Activated CD4-positive, alpha-beta T cell treated with anti-CD3 and anti-CD28 coated beads, Interleukin-2, amount 10 ng/mL, durations not matched to agents 7 days and 5 days (primary cell): ENCODE measurements at places on chromosomes 7 and 10. TPM values are rescaled to one million over a fixed set of nuclear protein-coding genes. Genes with fewer than 3 reads are reported as not detected.

DNA sequence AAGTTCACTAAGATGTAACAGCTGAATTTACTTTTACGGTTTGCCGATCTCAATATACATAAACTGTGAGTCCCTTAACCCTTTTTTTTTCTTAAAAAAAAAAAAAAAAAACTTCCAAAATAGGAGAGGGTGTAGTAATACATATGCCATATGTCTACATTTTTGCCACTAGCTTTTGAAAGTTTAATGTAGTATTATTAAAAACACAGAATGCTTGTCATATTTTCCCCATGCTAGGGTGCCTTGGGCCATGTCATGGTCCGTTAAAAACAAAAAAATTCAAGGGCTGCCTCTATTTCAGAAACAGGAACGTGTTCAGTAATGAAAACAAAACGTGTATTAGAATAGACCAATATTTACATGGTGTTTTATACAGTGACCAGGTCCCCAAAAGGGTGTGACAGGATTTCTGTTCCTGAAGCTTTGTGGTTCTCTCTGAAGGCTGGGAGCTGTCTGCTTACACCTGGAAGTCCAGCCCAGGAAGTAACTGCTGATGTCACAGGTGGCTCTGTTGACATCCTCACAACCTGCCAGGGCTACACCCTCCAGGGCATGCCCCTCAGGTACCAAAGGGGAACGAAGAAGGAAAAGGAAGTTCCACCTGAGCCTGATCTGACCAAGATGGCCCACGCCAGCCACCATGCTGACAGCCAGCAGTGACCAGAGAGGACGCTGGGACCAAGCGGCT is 79.0 kb downstream of the COBL start:
- no peaks in the 10 kb centered on the region for H3K4me1 ChIP-seq
- no peak overlapping the region for H3K4me3 ChIP-seq
- no peaks in the 10 kb centered on the region for H3K27me3 ChIP-seq
- H3K27ac ChIP-seq = no peak overlapping the region
- DNase-seq = no peak

DNA sequence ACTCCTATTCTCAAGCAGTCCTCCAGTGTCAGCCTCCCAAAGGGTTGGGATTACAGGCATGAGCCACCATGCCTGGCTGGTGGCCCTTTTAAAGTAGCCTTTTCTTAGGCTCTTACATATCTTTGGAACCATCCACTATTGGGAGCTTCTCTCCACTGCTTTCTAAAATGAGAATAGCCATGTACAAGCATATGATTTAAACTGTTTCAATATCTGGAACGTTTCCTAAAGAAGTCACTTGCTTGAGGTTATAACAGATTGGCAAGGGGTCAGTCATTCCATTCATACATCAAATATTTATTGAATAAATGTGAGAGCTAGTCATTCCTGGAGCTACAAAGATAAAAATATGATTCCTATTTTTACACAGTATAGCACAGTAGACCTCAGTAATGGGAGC is 97.4 kb upstream of the LRGUK start:
- no peaks in the 10 kb centered on the region for H3K27me3 ChIP-seq
- no peak for DNase-seq
- H3K36me3 ChIP-seq = no peaks in the 10 kb centered on the region
- H3K4me1 ChIP-seq = no peaks in the 10 kb centered on the region

- H3K4me3 ChIP-seq = peak overlapping the region; percentile 52
- peaks cover 91% of the 10 kb centered on the region for H3K4me1 ChIP-seq
- H3K36me3 ChIP-seq = peaks cover 95% of the 10 kb centered on the region
- DNase-seq = no peak
- no peaks in the 10 kb centered on the region for H3K27me3 ChIP-seq
Measured at GRCh38 chr10:8065651-8066050, 11.2 kb downstream of the GATA3 start.

- no peaks in the 10 kb centered on the region for H3K27me3 ChIP-seq
- no peaks in the 10 kb centered on the region for H3K36me3 ChIP-seq
- no peak for DNase-seq
- H3K4me1 ChIP-seq = no peaks in the 10 kb centered on the region
- H3K4me3 ChIP-seq = no peak overlapping the region
- no peak overlapping the region for H3K27ac ChIP-seq
Measured at GRCh38 chr7:16046041-16046440, 359.6 kb upstream of the MEOX2 start.

GRCh38 chr10:83881661-83882060 is 257.6 kb upstream of the GHITM start:
- H3K4me3 ChIP-seq = no peak overlapping the region
- H3K36me3 ChIP-seq = no peaks in the 10 kb centered on the region
- no peak for DNase-seq
- H3K4me1 ChIP-seq = no peaks in the 10 kb centered on the region
- H3K27ac ChIP-seq = no peak overlapping the region

ABCB1 gene
- 2.7 TPM for total RNA-seq

RBP4 gene
- not detected for total RNA-seq

GRCh38 chr7:87413951-87414793 is 61.3 kb downstream of the ABCB4 start:
- no peaks in the 10 kb centered on the region for H3K27me3 ChIP-seq
- no peak for DNase-seq
- H3K27ac ChIP-seq = no peak overlapping the region
- no peaks in the 10 kb centered on the region for H3K36me3 ChIP-seq
- no peak overlapping the region for H3K4me3 ChIP-seq
- no peaks in the 10 kb centered on the region for H3K4me1 ChIP-seq

DNA sequence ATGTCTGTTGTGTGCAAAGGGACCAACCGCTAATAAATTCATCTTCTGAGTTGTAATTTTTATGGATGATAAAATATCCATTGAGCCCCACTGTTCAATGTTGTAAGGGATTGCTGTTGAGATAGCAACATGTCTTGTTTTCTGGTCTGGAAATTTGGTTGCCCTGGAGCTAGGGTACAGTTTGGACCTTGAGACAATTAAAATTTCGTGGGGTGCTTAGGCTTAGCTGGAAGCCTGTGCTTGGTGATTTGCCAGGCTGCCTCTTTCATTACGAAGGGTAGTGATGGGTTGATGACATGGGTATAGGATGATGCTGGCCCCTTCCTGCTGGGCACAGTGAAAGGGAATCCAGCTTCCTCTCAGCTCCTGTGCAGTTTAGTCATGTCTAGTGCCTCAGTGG is 43.6 kb downstream of the PLCE1 start:
- DNase-seq = no peak
- H3K27ac ChIP-seq = no peak overlapping the region
- H3K4me3 ChIP-seq = no peak overlapping the region
- H3K36me3 ChIP-seq = no peaks in the 10 kb centered on the region
- H3K27me3 ChIP-seq = peaks cover 2% of the 10 kb centered on the region

DNA sequence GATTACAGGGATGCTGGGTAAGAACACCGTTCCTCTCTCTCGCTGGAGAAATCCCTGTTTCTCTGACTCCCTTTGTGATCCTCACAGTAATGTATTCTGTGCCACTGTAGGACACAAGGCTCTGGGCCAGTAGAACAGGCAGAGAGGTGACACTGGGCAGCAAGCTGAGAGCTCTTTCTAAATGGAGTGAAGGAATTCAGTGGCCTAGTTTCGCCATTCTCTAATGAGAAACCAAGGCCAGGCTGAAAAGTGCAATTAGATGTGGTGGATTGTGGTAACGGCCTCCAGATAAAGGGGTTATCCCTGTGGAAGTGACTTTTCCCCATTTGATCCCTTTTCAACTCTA is 12.8 kb downstream of the KCTD7 start:
- H3K27ac ChIP-seq = no peak overlapping the region
- no peak overlapping the region for H3K4me3 ChIP-seq
- H3K27me3 ChIP-seq = no peaks in the 10 kb centered on the region
- DNase-seq = no peak
- H3K36me3 ChIP-seq = peaks cover 57% of the 10 kb centered on the region
- H3K4me1 ChIP-seq = peaks cover 4% of the 10 kb centered on the region

FAM25C gene
- total RNA-seq = not detected

DNA sequence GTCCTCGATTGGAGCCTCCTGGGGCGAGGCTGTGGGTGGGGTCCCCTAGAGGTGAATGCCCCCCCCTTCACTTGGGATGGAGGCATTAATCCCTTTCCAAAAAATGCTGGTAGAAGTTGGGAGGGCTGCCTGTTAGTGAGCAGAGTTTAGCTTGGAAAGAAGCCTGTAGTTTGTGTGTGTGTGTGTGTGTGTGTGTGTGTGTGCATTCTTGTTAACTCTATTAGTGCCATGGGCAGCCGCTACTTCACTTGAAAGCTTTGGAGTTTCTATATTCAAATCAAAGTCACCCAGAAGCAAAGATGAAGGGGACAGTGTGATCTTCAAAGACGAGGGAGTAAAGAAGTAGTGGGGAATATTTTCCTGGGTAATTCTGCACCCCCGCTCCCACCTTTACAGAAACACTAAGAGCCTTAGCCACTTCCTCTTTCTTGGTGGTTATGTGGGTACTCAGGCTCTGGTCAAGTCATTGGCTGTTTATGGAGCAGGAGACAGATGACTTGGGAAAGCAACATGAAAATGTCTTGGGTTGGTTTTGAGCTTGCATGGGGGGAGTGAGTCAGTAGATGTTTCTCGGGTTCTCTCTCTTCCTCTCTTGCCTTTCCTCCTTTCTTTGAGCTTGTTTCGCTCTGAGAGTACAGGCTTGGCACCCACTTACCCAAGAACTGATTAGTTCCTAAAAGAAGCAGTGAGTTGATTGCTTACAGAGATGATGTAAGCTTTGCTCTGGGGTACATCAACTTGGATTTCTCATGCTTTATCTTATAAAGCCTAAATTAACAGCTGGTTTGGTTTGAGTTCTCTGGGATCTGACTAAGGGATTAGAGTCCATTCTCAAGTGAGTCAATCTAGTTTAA is 35.9 kb downstream of the TCF7L2 start:
- H3K4me3 ChIP-seq = no peak overlapping the region
- H3K27ac ChIP-seq = no peak overlapping the region
- H3K36me3 ChIP-seq = no peaks in the 10 kb centered on the region
- DNase-seq = no peak

- H3K27me3 ChIP-seq = no peaks in the 10 kb centered on the region
- H3K4me3 ChIP-seq = peak overlapping the region; percentile 73
- DNase-seq = no peak
Measured at GRCh38 chr10:1043532-1043995, 5.4 kb downstream of the IDI1 start.

- H3K4me3 ChIP-seq = no peak overlapping the region
- H3K36me3 ChIP-seq = peaks cover 8% of the 10 kb centered on the region
- H3K27me3 ChIP-seq = peaks cover 10% of the 10 kb centered on the region
- no peak for DNase-seq
Measured at GRCh38 chr10:97071496-97071895, 114.3 kb downstream of the SLIT1 start.

GRCh38 chr7:53947732-53948131 is 594.4 kb upstream of the VSTM2A start:
- no peaks in the 10 kb centered on the region for H3K27me3 ChIP-seq
- DNase-seq = no peak
- H3K4me3 ChIP-seq = no peak overlapping the region
- H3K27ac ChIP-seq = no peak overlapping the region

GRCh38 chr10:2079603-2080078 is 342.3 kb upstream of the ADARB2 start:
- no peaks in the 10 kb centered on the region for H3K27me3 ChIP-seq
- DNase-seq = no peak
- no peaks in the 10 kb centered on the region for H3K36me3 ChIP-seq

DNA sequence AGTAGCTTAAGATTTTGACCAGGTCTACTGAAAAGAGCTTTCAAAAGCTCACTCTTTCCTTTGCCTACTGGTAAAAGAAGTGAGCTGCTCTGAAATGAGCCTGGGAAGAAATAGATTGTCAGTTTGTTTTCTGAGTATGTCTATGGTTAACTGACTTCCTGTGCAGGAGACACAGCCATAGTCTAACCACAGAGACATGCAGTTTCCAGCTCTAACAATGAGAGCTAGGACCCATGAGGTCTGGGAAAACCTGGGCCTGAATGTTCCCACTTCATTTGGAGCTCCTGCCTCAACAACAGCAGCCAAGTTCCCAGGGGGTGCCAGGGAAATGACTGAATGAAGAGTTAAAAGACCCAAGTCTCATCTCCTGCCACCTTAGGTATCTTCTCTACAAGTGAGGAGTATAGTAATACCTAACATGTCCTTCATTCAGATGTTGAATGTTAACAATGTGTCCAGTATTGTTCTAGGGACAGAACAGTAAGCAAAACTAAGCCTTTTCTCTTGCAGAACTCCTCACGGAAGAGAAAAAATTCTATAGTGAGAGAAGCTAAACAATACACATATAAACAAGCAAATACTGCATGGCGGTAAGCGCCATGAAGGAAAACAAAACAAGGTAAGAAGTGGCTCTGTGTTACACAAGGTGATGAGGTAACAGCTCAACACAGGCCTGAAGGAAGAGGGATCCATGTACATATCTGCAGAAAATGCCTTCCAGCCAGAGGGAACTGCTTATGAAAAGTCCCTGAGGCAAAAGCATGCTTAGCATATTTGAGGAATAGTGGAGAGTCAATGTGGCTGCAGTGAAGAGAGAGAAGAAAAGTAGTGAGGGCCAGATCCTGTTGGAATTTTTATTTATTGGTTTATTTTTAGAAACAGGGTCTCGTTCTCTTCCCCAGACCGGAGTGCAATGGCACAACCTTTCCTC is 26.4 kb upstream of the ANKRD1 start:
- H3K27ac ChIP-seq = peak overlapping the region; percentile 71
- DNase-seq = peak; percentile 8
- H3K4me3 ChIP-seq = no peak overlapping the region
- H3K4me1 ChIP-seq = peaks cover 20% of the 10 kb centered on the region

- no peak overlapping the region for H3K4me3 ChIP-seq
- H3K27me3 ChIP-seq = no peaks in the 10 kb centered on the region
- DNase-seq = no peak
- no peaks in the 10 kb centered on the region for H3K4me1 ChIP-seq
- H3K36me3 ChIP-seq = peaks cover 13% of the 10 kb centered on the region
Measured at GRCh38 chr7:762885-763284, 35.8 kb upstream of the PRKAR1B start.

- H3K4me1 ChIP-seq = no peaks in the 10 kb centered on the region
- H3K36me3 ChIP-seq = peaks cover 8% of the 10 kb centered on the region
- no peak overlapping the region for H3K27ac ChIP-seq
- no peak for DNase-seq
Measured at GRCh38 chr10:132713421-132714095, 72.4 kb downstream of the NKX6-2 start.

DNA sequence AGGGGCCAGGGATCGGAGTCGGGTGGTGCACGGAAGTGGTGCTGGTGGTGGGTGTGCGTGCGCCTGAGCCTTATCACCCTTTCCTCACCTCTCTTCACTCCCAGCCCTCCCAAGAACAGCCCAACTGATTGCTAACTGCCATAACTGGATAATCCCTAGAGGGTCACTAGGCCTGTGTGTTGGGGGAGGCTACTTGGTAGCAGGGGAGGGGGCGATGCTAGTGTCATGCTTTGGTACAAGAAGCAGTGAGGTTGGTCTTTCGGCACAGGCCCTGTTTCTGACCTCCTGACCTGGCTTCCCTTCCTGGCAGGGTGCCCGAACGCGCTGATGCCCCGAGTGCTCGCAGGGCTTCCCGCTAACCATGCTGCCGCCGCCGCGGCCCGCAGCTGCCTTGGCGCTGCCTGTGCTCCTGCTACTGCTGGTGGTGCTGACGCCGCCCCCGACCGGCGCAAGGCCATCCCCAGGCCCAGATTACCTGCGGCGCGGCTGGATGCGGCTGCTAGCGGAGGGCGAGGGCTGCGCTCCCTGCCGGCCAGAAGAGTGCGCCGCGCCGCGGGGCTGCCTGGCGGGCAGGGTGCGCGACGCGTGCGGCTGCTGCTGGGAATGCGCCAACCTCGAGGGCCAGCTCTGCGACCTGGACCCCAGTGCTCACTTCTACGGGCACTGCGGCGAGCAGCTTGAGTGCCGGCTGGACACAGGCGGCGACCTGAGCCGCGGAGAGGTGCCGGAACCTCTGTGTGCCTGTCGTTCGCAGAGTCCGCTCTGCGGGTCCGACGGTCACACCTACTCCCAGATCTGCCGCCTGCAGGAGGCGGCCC is 652 bp downstream of the KAZALD1 start:
- DNase-seq = peak; percentile 37
- peaks cover 57% of the 10 kb centered on the region for H3K4me1 ChIP-seq
- H3K27me3 ChIP-seq = peaks cover 44% of the 10 kb centered on the region
- peak overlapping the region; percentile 19 for H3K27ac ChIP-seq
